ENCODE measurements at places on chromosomes 6 and 20. TPM values are rescaled to one million over a fixed set of nuclear protein-coding genes. Genes with fewer than 3 reads are reported as not detected.

DNA sequence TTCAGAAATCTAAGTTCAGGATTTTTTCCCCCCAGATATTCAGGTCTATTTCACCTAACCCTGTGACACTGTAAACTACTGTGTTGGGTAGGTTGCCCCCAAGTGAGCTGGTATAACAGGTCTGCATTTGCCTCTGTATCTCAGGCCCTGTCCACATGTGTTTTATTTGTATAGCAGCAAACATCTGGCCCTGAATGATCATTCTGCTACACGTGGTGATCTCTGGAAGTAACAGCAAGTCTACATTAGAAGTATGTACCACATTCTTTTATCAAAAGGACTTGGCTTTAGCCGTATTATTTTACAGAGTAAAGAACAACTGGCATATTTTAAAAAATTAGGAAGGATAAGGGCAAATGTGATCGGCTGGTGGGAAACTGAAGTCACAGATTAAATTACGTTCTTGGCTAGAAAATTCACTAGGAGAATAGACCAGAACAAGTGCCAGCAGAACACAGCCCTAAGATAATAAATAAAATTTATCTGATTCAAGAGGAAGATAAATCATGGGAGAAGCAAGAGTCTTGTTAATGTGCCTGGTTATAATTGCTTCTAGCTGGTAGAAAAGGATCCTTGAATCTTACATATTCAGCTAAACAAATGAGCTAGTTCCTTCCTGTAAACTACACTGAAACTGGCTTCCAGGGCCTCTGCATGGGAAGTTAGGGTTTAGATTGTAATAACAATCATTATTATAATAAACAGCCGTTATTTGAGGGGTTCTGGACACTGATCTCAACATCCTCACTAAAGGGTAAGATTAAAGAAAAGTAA, 192.1 kb downstream of the SAMD5 start:
- no peak for DNase-seq

- no peak for DNase-seq
Measured at GRCh38 chr6:101395345-101395744, 1.8 kb downstream of the GRIK2 start.

DNA sequence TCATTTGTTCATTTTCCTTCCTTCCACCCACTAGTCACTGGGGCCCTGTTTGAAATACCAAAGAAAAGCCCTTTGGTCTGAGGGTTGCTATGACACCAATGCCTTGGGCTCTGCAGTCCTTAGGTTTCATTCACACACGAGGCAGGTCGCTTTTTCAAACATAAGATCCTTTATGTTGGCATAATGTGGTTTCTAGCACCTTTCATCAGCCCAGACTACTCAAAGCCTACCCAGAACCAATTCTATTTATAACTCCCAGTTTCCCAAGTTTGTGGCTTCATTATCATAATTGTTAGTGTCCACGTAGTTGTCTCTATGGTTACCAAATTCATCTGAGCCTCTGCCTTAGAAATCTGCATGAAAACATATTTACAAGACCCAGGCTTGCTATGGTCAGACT, 6.6 kb upstream of the TP53RK start:
- no peak for DNase-seq

DNA sequence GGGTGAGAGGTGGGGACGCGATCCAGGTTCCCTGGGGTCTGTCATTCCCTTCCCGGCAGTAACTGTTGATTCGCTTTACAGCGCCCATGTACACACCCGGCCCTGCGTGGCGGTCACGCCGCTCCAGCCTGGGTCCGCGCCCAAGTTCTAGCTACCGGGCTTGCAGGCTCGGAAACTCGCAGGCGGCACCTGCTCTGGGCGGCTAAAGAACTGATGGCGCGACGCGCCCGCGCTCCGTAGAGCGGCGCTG, 1.4 kb upstream of the POU3F2 start:
- no peak for DNase-seq

DNA sequence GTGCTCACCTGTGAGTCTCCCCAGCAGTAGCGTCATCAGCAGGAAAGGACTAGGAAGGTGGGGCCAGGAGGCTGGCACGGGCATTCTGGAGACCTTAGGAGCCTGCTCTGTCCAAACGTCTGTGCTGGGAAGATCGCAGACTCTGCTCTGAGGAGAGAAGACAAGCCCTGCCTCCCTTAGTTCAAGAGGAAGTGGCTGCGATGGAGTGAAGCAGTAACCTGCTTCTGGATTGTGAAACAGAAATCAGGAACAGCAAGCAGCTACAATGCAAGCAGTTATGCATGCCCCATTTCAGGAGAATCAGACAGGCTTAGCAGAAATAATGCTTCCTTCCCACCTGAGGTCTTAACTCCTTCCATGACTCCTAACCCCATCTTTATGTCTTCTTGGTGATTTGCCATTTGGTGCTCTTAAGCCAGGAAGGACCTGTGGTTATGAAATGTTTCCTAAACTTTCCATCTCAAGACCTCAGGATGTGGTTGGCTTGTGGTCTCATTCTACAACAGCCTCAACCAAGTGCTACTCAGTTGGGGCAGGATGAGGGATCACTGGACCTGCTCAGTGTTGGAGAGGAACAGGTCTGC, at the start of gene SIRPB1:
SIRPB1 (minus strand) TSS at position 149 of the 584 bp plus-strand sequence; CDS start at position 84, 65 bp downstream.
- DNase-seq = no peak

- DNase-seq = no peak
Measured at GRCh38 chr6:94217836-94218235, 798.5 kb upstream of the EPHA7 start.

DNA sequence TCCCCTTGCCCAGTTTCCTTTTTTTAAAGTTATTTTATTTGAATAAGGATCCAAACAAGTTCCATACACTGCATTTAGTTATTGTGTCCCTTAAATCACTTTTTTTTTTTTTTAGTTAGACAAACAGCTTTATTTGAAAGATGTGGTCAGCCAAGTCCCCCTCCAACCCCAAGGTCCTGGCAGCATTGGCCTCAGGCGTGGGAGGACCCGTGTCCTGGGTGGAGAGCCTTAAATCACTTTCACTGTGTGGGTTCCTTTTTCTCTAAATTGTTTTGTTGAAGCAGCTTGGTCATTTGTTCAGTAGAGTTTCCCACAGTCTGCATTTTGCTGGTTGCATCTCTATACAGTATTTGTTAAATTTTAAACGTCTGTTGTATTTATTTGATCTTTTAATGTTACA, 5.2 kb upstream of the TBCC start:
- no peak for DNase-seq

DNA sequence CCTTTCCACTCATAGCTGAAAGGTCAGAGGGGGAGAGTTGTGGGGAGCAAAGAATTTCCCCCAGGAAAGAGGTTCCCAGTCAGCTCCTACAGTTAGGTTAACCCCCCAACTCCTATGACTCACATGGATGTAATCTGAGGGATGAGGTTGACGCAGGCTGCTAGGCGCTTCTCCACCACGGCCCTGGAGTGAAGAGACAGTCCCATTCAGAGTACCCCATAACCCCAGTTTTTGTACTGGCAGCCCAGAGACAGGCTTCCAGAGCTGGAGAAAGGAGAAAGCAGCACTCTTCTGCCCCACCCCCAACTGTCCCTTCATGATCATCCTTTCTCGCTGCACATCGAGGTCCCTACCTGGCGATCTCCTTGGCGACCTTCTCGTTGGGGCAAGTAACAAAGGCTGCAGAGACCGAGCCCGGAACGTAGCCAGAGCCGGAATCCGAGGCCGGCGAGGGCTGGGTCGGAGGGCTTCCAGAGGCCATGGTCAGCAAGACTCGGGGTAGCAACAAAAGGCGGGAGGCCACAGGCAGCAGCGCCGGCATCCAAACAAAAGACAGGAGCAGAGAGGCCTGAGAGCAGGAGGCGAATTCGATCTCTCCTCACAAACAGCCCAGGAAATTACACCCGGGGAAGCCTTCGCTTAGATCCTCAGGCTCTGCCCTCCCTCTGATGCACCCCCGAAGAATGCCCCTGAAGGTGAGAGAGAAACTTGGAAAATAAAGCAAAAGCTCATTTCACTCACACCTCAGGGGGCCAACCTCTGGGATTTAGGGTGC, 592 bp downstream of the CUTA start:
- no peak for DNase-seq

The VSX1 gene
- total RNA-seq = not detected

The NOTCH4 gene
- total RNA-seq = 37.0 TPM

- DNase-seq = no peak
Measured at GRCh38 chr6:112480553-112480952, 133.4 kb downstream of the RFPL4B start.

The PRSS35 gene
- 4.0 TPM for total RNA-seq

Measured in left lung (tissue), 14 donors.